ENCODE measurements at places on chromosomes 3 and 15.
A peak's percentile ranks its signal among the peaks of the same experiment; 100 is the strongest.

GRCh38 chr3:120092474-120092873 lies 1.8 kb downstream of the GSK3B start:
- no peak for DNase-seq

- DNase-seq = peak; percentile 37
These were observed 28.8 kb downstream of the MECOM start for GRCh38 chr3:169634618-169635236.

DNA sequence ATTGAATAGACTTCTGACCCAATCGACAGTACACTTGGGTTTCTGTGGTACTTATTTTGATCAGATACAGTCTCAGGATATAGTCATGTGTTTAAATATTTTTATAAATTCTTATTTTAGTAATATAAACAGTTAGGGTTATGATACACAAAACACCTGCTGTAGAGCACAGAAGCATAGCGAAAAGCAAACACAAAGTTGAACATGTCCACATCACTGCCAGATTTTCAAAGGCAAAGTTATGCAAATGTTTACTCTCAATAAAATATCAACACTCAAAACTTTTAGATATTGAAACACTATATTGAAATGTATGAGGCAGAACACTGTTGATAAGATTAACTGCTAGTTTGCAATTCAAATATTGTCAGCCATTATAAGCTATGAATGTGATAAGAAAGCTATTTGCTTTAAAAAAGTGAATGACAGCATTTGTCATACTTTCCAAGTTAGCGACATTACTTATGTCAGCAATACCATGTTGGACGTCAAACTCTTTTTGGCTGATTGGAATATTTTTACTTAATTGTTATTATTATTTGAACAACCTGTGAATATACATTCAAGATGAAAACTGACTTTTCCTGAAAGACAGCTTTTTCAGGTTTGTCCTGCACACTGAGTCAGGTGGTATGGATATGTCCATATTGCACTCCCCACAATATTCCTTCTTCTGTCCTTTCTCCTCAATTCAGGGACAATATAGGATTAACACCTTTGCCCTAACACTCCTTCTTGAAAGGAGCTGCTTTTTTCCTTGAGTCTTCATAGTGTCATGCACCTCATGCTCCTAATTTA lies 367.1 kb downstream of the EPHA3 start:
- no peak for DNase-seq

DNA sequence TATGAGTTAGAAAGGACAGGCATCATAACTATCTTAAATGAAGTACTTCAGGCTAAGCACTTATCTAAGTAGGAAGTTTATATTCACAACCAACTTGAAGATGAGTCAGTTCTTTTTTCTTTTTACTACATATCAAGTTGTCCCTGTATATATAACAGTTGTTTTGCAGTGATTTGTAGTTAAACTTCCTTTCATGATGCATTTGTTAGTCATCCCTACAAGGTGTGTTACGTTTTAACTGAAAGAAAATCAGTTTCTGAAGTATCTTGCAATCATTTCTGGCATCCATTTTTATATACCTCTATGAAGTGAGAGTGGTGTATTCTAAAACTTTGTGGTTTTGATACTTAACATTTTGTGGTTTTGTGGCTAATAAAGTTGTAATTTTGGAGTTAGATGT lies 46.1 kb downstream of the ZFAND6 start:
- no peak for DNase-seq

DNA sequence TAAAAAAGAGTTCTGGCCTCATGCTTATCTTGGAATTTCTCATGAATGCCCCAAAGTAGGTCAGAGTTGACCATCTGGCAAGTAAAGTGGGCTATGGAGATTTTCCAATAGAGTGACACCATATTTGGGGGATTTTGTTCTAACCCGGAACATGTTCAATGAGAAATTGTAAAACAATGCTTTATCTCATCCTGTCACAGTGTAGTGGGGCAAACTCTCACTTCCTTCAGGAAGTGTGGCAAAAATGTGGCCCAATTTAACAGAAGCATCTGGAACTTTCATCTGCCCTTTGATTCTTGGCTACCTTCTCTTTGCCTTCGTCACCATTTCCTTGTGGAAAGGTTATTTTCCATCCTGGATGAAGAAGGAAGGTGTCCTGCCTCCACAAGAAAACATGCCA lies 70.8 kb downstream of the ADAMTS9 start:
- DNase-seq = no peak

- DNase-seq = peak; percentile 74
These were observed 13.4 kb upstream of the FAM98B start for GRCh38 chr15:38440353-38441129.

DNA sequence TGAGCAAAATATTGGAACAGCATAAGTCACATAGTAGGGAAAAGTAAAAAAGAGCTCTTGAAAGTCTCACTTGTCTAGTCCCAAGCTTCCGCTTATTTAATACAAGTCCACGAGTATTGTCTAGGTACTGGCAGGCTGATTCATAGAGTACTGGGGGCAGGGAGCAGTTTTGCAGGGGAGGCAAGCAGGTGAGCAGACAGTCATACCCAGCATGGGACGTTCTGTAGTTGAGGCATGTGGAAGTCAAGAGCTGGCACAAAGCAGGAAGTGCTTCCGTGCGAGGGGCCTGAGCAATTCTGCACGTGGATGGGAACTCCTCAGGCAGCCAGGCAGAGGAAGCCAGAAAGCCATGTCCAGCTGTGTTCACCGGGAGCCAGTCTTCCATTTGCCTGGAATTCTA lies 287.6 kb downstream of the EPHB1 start:
- no peak for DNase-seq

- no peak for DNase-seq
These were observed 8.2 kb downstream of the CHST14 start for GRCh38 chr15:40479024-40479423.

DNA sequence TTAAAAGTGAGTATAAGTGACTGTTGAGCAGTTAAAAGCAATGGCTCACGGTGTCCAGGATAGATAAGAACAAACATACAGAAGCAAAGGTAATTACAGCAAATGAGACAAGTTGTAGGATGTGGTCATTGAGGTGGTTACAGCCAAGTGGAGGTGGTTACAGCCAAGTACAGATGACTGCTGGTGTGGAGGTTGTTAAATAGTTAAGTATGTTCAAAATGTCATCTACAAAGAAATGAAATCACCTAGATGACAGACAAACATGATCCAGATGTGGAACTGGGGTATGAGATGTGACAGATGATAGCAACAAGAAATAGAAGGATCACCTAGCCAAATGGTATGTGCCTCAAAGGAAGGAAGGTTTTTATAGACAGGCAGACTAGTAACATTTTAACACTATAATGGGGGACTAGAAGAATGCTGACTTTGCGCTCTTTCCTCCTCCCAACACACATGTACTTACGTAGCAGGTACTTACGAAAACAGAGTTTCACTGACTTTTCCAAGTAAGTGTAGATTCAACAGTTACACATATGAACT lies 6.8 kb upstream of the ANKRD28 start:
- DNase-seq = no peak

Measured in CD4-positive, alpha-beta T cell treated with Interleukin-17A for 4 hours (primary cell).